Stimulated activated effector memory CD8-positive, alpha-beta T cell treated with anti-CD3 and anti-CD28 coated beads, Interleukin-12 subunit alpha, Interleukin-12 subunit beta, amount 100 ng/mL, for 72 hours (primary cell): ENCODE measurements at places on chromosomes 5 and 9.

DNA sequence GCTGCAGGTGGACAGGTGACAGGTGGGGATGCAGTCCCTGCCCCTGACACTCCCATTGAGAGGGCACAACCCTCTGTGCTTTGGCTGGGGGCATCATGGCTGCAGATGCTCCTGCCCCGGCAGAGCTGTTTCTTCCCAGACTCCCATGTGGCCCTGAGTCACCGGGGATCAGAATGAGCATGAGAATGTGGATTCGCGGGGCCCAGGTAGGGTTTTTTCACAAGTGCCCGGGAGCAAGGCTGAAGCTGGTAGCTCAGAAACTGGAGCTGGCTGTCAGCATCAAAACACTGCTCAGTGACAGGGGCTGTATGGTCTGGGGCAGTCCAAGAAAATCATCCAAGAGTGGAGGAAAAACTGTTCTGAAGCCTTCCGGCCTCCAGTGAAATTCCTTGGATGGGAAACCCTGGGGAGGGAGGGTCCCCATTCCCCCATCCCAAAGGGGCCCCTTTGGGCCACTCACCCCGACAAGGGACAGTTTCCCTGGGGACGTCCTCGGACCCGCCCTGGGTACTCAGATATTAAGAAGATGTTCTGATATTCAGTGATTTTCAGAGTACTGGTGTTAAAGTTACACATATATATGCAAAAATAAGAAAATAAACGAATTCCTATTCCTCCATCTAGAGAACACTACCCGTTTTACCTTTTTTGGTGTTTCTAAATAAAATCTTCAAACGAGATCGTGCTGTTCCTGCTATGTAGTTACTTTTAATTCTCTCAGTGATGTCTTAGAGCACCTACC, 120.1 kb upstream of the LPCAT1 start:
- DNase-seq = no peak

GRCh38 chr9:114156657-114157421, 1.5 kb downstream of the COL27A1 start:
- no peak for DNase-seq

DNA sequence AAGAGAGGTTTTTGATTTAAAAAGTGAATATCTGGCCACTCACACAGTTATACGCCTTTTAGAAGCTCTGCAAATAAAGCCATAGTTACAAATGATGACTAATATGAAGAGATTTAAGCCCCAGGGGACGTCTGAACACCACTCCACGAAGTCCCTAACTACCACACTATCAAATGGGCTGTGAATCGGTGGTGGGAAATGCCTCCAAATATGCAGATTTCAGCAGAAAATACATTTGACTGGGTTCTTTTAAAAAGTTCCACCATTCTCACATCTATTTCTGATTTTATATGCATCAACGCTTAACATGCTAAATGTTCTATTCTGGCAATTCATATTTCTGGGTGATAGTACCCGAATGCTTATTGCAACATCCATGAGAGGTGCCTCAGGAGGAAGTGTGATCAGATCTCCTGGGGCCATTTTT, 22.5 kb downstream of the TICAM2 start:
- DNase-seq = no peak

DNA sequence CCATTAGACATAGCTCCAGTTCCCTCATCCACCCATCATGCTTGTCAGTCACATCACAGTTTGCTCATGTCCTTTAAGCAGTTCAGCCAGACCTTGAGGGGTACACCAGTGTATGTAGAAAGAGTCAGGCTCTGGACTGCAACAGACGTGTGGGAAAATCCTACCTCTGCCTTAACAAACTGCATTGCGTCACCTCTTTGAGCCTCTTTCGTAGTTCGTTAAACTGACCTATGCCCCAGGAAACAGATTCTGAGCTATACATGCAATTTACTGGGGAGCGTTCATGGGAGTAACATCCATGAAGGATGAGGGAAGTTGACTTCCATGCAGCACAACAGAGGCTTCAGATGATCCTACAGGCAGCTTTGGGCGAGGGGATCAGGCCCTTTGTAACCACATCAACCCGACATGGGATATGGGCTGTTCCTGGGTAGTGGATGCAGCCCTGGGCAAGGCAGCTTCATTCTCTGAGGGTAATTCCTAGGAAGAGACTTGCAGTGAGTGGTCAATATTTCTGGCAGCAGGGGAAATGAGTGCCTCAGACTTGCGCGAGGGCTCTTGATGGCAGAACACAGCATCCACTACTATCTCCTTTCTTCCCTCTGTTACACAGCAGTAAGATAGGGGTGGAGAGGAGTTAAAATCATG, 4.3 kb downstream of the SPINK4 start:
- DNase-seq = no peak

DNA sequence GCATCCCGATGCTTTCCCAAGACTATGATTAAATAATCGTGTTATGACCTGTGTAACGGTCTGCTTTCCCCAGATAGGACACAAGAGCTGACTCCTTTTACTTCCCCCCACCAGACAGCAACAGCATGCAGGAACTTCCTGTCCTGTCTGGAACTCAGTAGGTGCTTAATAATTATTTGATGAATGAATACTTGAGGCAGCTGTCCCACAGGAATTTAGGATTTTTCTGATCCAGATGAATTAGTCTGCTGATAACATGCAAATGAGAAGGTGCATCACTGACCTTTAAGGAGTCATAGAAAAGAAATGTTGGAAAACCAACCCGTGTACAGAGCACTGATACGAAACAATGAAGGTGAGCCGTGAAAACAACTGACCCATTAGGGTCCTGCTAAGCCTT, 12.2 kb downstream of the RNF130 start:
- no peak for DNase-seq
